NCI-H510A treated with DMSO at 0.1 percent for 48 hours (cell line): ENCODE measurements at places on chromosomes 6 and 20.

DNA sequence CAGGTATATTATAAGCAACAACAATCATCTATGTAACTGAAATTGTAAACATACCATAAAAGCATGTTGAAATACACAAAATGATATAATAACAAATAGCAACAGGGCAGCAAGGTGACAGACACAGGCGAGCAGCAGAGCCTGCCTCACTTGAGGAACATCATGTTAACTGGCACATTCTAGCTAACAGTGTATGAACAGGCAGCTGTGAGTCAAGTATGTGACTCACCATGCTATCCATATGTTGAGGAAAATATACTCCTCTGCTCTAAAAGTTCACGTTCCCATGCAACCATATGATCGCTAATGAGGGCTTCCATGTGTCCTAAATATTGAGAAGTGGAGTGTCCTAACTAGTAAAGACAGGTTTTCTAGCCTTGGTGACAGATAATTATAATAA lies 18.4 kb downstream of the SERAC1 start:
- no peak for DNase-seq

- DNase-seq, result no peak
These were observed 98.5 kb downstream of the TFAP2A start for GRCh38 chr6:10316373-10316721.

DNA sequence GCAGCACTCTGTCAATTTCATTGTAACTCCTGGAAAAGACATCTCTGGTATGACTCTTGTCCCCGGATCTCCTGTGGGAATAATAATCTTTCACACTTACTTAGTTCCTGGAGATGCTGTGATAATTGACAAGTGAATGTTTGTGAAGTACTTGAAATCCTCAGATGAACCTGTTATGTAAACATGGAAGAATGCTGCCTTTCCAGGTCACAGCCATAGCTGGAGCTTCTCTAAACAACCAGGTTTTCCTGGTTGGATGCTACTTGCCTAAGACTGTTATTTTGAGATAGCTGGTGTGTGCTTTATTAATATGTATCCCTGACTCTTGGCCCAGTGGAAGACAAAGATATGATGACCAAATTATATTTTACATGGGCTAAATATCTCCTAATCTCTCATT lies 228.6 kb downstream of the KCNQ5 start:
- peak; percentile 67 for DNase-seq

- no peak for DNase-seq
These were observed 125.7 kb downstream of the MAP3K4 start for GRCh38 chr6:161117308-161117707.

DNA sequence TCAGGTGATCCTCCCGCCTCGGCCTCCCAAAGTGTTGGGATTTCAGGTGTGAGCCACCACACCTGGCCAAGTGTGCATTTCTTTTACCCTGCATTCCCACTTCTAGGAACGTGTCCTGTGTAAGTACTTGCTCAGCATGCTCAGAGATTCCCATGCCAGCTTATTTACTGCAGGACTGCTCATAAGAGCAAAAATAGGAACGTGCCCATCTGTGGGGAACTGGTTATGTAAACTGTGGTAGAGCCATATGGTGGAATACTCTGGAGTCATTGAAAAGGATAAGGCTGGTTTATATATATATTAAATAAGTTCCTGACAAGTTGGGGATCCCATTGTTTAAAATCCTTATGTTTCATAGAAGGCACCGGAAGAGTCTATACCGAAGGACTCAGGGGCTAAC lies 38.2 kb upstream of the FANCE start:
- DNase-seq, result no peak

DNA sequence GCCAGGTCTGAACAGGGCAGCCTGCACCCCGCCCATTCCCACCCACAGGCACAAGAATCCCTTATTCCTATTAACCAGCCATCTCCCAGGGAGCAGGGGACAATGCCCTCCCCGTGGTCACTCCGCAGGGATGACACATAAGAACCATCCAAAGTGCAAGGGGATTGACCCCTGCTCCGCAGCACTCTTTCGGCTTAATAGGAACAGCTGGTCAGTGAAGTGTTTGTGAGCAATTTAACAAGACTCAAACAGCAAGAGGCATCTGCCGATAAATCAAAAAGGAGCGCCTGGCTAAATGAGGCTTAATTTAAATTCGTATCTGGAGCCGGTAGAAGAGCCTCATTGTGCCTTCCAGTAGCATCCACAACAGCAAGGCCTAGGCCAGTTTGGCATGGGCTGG lies 389.4 kb downstream of the RNGTT start:
- DNase-seq, result no peak
